ENCODE measurements at places on chromosomes 13 and 19. TPM values are rescaled to one million over a fixed set of nuclear protein-coding genes. Genes with fewer than 3 reads are reported as not detected.
A peak's percentile ranks its signal among the peaks of the same experiment; 100 is the strongest.

GRCh38 chr19:35348911-35349611 is 1.4 kb downstream of the FFAR1 start:
- H3K36me3 ChIP-seq = no peaks in the 10 kb centered on the region
- peaks cover 10% of the 10 kb centered on the region for H3K4me1 ChIP-seq
- H3K27ac ChIP-seq = no peak overlapping the region
- no peak overlapping the region for H3K4me3 ChIP-seq

DNA sequence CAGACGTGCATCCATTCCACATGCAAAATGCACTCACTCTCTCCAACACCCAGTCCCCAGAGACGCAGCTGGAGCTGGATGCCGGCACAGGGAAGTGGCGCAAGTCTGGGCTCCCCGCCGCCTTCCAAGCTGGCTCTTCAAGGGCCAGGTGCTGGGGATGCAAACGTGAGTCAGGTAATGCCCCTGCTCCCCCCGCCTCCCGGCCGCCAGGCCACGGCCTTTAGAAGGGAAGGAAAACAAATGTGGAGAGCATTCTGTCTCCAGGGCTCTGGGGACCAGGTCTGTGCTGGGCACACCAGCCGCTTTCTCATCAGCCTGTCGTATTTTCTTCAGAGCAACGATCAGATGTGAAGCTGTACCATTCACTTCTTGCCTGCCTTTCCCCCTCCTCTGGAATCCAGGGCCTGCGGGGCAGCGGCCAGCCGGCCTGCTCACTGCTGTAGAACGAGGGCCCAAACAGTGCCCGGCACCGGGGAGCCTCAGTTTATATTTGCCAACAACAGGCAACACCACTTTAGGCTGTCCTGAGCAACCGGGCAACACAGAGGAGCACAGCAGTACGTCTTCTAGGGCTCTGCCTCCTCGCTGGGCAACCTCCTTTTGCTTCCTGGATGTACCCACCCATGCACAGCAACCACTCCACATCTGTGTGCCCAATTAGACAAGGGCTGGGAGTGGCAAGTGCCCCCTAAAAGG is 3.8 kb downstream of the RAB20 start:
- no peak overlapping the region for H3K4me3 ChIP-seq
- no peak overlapping the region for H3K27ac ChIP-seq
- peaks cover 6% of the 10 kb centered on the region for H3K27me3 ChIP-seq
- H3K36me3 ChIP-seq = peaks cover 8% of the 10 kb centered on the region

DNA sequence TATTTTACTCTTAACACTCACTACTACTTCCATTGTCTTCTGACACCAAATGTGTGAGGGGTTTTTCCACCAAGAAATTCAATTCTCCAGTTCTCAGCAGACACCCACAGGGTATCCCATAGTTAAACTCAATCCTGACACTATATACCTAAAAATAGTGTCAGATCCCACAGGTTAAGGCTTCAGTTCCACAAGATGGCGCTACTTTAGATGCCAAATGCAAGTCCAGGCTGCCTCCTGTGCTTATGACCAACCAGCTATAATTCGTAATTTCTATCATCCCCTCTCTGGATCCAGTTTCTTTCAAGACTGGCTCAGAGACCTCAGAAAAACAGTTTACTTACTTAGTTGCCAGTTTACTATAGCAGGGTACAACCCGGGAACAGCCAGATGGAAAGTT is 1146.2 kb upstream of the SPRY2 start:
- DNase-seq = peak; percentile 53
- no peak overlapping the region for H3K4me3 ChIP-seq
- H3K4me1 ChIP-seq = no peaks in the 10 kb centered on the region
- H3K27me3 ChIP-seq = no peaks in the 10 kb centered on the region
- H3K27ac ChIP-seq = no peak overlapping the region

- H3K36me3 ChIP-seq = peaks cover 37% of the 10 kb centered on the region
- H3K27me3 ChIP-seq = peaks cover 7% of the 10 kb centered on the region
- peaks cover 5% of the 10 kb centered on the region for H3K4me1 ChIP-seq
- no peak for DNase-seq
These were observed 12.3 kb downstream of the TMED1 start for GRCh38 chr19:10823690-10824089.

DNA sequence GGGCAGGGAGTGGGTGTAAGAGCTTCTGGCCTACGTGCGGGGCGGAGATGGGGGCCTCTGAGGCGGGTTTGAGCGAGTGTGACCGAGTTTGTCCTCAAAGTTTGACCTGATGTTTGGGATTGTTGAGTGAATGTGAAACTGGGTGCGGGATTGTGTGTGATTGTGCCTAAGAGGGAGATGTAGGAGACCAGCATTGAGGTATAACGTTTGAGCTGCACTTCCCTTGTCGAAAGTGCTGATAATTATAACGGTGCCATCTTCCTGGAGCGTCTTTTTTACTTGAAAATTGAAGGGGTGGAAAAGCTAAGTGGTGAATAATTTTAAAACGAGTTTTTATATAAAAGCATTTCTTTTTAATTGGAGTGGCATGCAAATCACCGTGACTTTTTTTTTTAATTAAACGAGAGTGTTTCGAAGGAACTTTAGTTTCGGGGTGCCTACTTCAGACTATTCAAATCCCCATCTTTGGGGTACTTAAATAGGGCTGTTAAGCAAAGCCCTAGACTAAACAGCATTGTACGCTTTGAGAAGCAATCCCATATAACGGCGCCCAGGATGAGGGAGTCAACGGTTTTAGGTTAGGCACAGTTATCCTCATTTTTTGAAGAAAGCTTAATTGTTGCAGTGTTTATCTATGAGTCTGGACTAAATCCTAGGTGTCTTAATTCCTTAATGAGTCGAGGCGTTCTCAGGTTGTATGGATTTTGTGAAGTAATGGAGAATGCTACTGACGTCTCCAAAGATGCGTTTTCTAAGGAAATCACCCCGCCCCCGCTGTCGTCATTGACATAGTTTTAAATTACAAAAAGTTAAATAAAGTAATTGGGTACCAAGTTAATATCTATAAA is 594 bp downstream of the ZNF146 start:
- peaks cover 5% of the 10 kb centered on the region for H3K36me3 ChIP-seq
- no peak overlapping the region for H3K27ac ChIP-seq
- H3K4me3 ChIP-seq = no peak overlapping the region
- H3K27me3 ChIP-seq = no peaks in the 10 kb centered on the region
- DNase-seq = no peak
- peaks cover 6% of the 10 kb centered on the region for H3K4me1 ChIP-seq

DNA sequence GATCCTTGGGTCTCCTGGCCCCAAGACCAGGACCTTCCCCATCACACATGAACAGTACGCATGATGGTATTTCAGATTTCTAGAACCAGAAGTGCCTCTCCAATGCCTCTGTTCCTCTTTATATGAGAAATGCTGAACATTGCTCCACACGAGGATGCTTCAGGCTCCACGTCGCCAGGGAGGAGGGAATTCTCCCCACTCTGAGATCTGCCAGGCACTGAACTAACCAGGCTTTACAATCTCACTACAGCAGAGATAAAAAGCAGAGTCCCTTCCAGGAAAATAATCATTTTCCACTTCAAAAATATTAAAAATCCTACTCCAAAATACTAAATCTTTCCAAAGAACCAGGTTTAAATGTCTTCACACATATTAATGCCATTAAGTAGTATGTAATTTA is 10.4 kb downstream of the DOCK9 start:
- H3K36me3 ChIP-seq = peaks cover 28% of the 10 kb centered on the region
- DNase-seq = no peak
- H3K4me1 ChIP-seq = peaks cover 80% of the 10 kb centered on the region

DNA sequence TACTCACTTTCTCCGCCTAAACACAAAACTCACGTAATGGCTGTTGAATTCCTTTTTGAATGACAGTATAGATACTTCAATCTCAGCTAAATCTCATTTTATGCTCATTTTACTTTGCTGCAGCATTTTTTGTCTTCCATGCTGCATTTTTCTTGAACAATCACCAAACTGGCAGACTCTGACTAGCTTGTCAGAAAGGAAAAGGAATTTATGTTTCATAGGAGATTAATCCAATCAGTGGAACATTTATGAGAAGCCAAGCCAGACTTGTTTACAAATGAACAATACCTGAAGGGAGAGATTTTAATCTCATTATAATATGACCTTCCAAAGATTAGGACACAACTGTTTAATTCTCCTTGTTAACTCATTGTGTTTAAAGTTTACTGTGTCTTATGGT is 1044.3 kb downstream of the DIAPH3 start:
- no peak for DNase-seq
- peaks cover 2% of the 10 kb centered on the region for H3K27me3 ChIP-seq
- H3K4me3 ChIP-seq = no peak overlapping the region
- peaks cover 4% of the 10 kb centered on the region for H3K4me1 ChIP-seq

- DNase-seq = no peak
- H3K27me3 ChIP-seq = no peaks in the 10 kb centered on the region
- no peaks in the 10 kb centered on the region for H3K36me3 ChIP-seq
- no peak overlapping the region for H3K27ac ChIP-seq
- no peaks in the 10 kb centered on the region for H3K4me1 ChIP-seq
These were observed 1115.2 kb upstream of the MIR17HG start for GRCh38 chr13:90232291-90232690.

DNA sequence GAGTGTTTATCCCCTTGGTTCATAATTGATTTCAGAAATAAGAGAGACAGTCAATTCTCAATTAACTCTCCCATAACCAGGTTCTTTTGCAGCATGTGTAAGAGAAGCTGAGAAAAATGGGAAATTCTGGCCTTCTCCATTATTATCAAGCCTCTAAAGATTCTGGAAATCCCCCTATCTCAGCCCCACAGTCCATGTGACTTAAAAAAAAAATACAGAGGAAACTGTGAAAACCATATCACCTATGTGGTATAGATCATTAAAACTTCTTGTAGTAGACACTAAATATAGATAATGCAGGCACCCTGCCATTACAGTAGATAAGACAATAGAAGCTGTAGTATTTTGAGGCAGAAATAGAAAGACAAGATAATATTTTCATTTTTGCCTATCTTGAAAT is 34.3 kb upstream of the SOHLH2 start:
- no peak overlapping the region for H3K27ac ChIP-seq
- no peaks in the 10 kb centered on the region for H3K36me3 ChIP-seq
- no peak overlapping the region for H3K4me3 ChIP-seq
- DNase-seq = no peak
- H3K27me3 ChIP-seq = peaks cover 1% of the 10 kb centered on the region
- peaks cover 3% of the 10 kb centered on the region for H3K4me1 ChIP-seq

- no peaks in the 10 kb centered on the region for H3K27me3 ChIP-seq
- H3K4me1 ChIP-seq = no peaks in the 10 kb centered on the region
These were observed 21.4 kb downstream of the DNAJC15 start for GRCh38 chr13:43044720-43045301.

GRCh38 chr19:4722671-4723594 is 709 bp downstream of the DPP9 start:
- peaks cover 21% of the 10 kb centered on the region for H3K36me3 ChIP-seq
- peaks cover 22% of the 10 kb centered on the region for H3K27me3 ChIP-seq
- H3K27ac ChIP-seq = peak overlapping the region; percentile 88

DNA sequence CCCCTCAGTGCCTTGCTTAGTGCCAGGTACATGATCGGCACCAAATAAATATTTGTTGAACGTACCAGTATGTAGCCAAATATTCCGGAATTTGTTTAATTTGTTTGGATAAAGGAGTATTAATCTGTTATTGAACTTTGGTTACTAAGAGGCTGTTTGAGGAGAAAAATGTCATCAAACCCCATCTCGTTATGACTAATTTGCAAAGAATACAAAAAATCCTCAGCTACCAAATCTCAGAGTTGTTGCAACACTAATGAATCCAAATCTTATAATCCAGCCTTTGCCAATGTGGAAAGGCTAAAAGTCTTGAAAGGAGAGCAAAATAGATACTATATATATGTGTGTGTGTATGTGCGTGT is 79.5 kb downstream of the KLF5 start:
- no peak for DNase-seq
- no peak overlapping the region for H3K4me3 ChIP-seq
- peaks cover 4% of the 10 kb centered on the region for H3K4me1 ChIP-seq
- no peaks in the 10 kb centered on the region for H3K27me3 ChIP-seq
- H3K27ac ChIP-seq = no peak overlapping the region

DNA sequence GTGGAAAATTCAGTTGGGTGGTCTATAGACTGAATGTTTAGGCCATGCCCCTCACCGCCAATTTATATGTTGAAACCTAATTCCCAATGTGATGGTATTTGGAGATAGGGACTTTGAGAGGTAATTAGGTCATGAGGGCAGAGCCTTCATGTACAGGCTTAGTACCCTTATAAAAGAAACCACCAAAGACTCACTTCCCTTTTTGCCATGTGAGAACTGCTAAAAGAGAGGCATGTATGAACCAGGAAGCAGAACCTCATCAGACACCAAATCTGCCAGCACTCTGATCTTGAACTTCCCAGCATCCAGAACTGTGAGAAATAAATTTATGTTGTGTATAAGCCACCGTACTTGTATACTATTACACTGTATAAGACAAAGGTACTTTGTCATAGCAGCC is 40.6 kb downstream of the UQCRFS1 start:
- H3K27ac ChIP-seq = no peak overlapping the region
- H3K4me3 ChIP-seq = no peak overlapping the region
- H3K27me3 ChIP-seq = no peaks in the 10 kb centered on the region
- no peaks in the 10 kb centered on the region for H3K4me1 ChIP-seq

- peak; percentile 28 for DNase-seq
- H3K27ac ChIP-seq = peak within 1 kb of the TSS; percentile 70
- peaks cover 3% of the 10 kb centered on the region for H3K27me3 ChIP-seq
- peak within 1 kb of the TSS; percentile 93 for H3K4me3 ChIP-seq
- peaks cover 8% of the 10 kb centered on the region for H3K4me1 ChIP-seq
- H3K36me3 ChIP-seq = peaks cover 9% of the 10 kb centered on the region
These were observed at the start of gene KEAP1 for GRCh38 chr19:10503002-10503789. KEAP1 (minus strand) TSS chr19:10503356; CDS start chr19:10500033, 3,323 bp downstream.

- DNase-seq = no peak
- no peaks in the 10 kb centered on the region for H3K4me1 ChIP-seq
These were observed 123.5 kb upstream of the CACNA1A start for GRCh38 chr19:13629687-13630357.

DNA sequence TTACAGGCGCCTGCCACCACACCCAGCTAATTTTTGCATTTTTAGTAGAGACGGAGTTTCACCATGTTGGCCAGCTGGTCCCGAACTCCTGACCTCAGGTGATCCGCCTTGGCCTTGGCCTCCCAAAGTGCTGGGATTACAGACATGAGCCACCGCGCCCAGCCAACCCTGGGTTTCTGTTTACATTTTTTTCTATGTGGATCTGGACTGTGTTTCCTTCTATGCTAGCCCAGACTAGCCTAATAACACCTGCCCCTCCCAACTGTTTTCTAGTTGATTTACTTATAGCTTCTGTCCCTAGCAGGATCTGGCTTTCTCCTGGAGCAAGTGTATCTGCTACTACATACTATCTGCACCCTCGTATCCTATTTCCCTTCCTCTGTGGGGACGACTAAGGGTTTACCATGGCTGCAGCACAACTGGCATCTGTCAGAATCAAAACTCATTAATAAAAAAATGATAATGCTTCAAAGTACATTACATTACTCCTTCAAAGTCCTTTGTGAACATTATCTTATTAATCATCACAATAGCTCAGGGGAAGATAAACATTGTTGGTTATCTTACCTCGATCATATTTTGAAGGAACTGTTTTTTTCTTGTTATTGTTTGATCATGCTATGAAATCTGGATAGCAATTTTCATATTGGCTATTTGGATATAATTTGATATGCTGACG is 228.3 kb downstream of the KLF5 start:
- DNase-seq = no peak
- peaks cover 13% of the 10 kb centered on the region for H3K4me1 ChIP-seq
- no peaks in the 10 kb centered on the region for H3K36me3 ChIP-seq
- H3K27me3 ChIP-seq = peaks cover 2% of the 10 kb centered on the region

Gene TMPRSS9
- not detected for total RNA-seq

Gene LAIR1
- 2.1 TPM for total RNA-seq

Gene KCTD15
- 81.1 TPM for total RNA-seq

Gene GAPDHS
- not detected for total RNA-seq

Gene RNF113B
- total RNA-seq = not detected

Measured in endothelial cell (in vitro differentiated cells).